ENCODE measurements at places on chromosomes 12 and 14. TPM values are rescaled to one million over a fixed set of nuclear protein-coding genes. Genes with fewer than 3 reads are reported as not detected.

NTN4 gene
- 188 TPM for total RNA-seq

PRICKLE1 gene
- 6.4 TPM for total RNA-seq

- H3K4me3 ChIP-seq = no peak overlapping the region
- no peaks in the 10 kb centered on the region for H3K4me1 ChIP-seq
- no peaks in the 10 kb centered on the region for H3K27me3 ChIP-seq
- no peaks in the 10 kb centered on the region for H3K36me3 ChIP-seq
- no peak for DNase-seq
Observed at GRCh38 chr12:94174576-94174975, 26.2 kb downstream of the PLXNC1 start.

- no peaks in the 10 kb centered on the region for H3K36me3 ChIP-seq
- no peak overlapping the region for H3K4me3 ChIP-seq
- H3K27ac ChIP-seq = no peak overlapping the region
- H3K27me3 ChIP-seq = no peaks in the 10 kb centered on the region
- DNase-seq = no peak
- H3K4me1 ChIP-seq = no peaks in the 10 kb centered on the region
Observed at GRCh38 chr14:59439256-59439965, 25.8 kb downstream of the GPR135 start.

DNA sequence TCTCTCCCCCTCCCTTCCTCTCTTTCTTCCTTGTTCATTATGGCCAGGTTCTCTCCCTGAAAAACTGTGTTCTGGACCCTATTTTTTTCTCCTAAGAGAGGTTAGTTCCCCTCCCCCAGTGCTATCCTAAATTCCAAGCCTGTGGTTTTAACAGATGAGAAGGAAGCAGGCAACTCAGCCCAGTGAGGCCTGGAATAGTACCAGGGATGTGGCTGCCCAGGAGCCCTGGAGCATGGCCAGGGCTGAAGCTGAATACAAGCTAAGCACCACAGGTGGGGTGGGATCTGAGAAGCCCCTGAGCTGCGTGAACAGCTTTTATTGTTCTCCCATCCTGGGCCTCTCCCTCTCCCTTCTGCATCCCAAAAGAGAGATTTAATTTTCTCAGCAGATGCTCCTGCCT, 1581.3 kb upstream of the TMEM132C start:
- DNase-seq = no peak
- no peaks in the 10 kb centered on the region for H3K27me3 ChIP-seq
- H3K36me3 ChIP-seq = no peaks in the 10 kb centered on the region
- H3K4me1 ChIP-seq = no peaks in the 10 kb centered on the region

DNA sequence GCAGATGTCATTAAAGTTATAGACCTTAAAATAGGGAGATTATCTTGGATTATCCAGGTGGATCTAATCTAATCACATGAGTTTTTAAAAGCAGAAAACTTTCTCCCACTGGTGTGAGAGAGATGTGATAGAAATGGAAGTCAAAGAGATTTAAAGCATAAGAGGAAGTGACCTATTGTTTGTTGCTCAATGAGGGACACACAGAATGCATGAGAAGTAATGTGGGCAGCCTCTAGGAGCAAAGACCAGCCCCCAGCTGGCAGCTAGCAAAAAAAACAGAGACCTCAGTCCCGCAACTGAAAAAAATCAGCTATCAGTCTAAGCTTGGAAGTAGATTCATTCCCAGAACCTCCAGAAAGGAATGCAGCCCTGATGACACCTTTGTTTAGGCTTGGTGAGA, 24.6 kb upstream of the ANP32D start:
- no peaks in the 10 kb centered on the region for H3K36me3 ChIP-seq
- no peak for DNase-seq
- no peak overlapping the region for H3K4me3 ChIP-seq

GRCh38 chr12:6606331-6607131, 648 bp downstream of the CHD4 start:
- H3K36me3 ChIP-seq = no peaks in the 10 kb centered on the region
- DNase-seq = peak; percentile 56
- H3K4me3 ChIP-seq = peak overlapping the region; percentile 97

DNA sequence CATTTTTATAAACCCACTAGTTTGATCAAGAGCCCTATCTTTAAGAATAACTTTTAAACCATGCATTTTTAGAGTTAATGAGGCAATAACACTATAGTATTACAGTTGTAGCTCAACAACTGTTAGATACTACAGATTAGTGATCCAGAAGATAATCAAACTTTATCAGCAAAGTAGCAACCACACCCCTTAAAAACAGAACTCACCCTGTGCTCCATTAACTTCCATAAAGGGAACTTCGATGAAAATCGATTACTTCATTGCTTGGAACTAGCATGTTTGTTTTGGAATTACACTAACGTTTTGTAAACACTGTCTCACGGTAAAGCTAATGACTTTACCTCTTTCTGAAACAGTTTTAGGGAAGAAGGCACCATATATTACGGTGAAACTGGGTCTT, 1.4 kb downstream of the SGPP1 start:
- DNase-seq = no peak
- no peaks in the 10 kb centered on the region for H3K36me3 ChIP-seq
- no peaks in the 10 kb centered on the region for H3K27me3 ChIP-seq
- H3K4me3 ChIP-seq = peak overlapping the region; percentile 89

DNA sequence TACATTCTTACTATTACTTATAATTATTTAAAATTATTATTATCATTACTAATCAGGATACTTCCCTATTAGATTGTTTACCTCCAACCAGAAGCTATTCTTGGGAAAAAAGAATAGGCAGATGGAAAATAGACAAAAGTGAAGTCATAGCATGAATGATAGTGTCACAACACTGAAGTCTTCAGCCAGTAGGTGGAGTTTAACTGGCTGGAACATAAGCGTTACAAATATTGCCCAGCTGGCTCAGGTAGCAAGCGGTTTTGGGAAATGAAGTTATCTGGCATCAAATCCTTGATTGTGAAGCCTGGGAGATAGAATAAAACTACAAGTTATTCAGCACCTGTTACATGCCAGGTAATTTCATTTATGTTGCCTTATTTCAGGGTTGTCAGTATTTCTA, 762.9 kb downstream of the C12orf50 start:
- no peaks in the 10 kb centered on the region for H3K27me3 ChIP-seq
- no peak overlapping the region for H3K4me3 ChIP-seq
- no peak for DNase-seq
- no peak overlapping the region for H3K27ac ChIP-seq
- no peaks in the 10 kb centered on the region for H3K4me1 ChIP-seq
- no peaks in the 10 kb centered on the region for H3K36me3 ChIP-seq

GRCh38 chr12:30909349-30910037, 17.1 kb upstream of the TSPAN11 start:
- no peak overlapping the region for H3K4me3 ChIP-seq
- peak overlapping the region; percentile 57 for H3K27ac ChIP-seq
- H3K36me3 ChIP-seq = no peaks in the 10 kb centered on the region

DNA sequence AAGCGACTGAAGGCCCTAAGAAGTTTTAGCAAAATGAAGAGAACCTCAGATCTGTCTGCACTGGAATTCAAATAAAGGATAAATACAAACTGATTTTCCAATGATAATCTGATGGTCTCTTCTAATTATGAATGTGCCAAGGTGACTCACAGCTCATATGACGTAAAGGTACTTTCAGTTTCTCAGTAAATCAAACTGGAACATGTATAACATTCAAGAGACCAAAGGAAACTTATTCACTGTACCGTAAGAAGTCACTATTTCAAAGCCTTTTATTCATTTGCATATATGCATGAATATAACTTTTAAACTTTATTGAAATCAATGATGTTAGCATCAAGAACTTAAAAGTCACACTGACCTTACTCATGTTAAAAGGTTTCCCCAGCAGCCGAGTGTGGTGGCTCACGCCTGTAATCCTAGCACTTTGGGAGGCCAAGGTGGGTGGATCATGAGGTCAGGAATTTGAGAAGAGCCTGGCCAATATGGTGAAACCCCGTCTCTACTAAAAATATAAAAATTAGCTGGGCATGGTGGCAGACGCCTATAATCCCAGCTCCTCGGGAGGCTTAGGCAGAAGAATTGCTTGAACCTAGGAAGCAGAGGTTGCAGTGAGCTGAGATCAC, 52.2 kb downstream of the ATXN2 start:
- no peaks in the 10 kb centered on the region for H3K27me3 ChIP-seq
- no peak overlapping the region for H3K27ac ChIP-seq
- H3K4me1 ChIP-seq = no peaks in the 10 kb centered on the region
- no peak for DNase-seq
- no peaks in the 10 kb centered on the region for H3K36me3 ChIP-seq
- H3K4me3 ChIP-seq = no peak overlapping the region

GRCh38 chr12:121331248-121331647, 21.0 kb downstream of the ANAPC5 start:
- no peak for DNase-seq
- H3K27ac ChIP-seq = no peak overlapping the region
- H3K36me3 ChIP-seq = peaks cover 11% of the 10 kb centered on the region
- no peaks in the 10 kb centered on the region for H3K27me3 ChIP-seq
- peaks cover 5% of the 10 kb centered on the region for H3K4me1 ChIP-seq

DNA sequence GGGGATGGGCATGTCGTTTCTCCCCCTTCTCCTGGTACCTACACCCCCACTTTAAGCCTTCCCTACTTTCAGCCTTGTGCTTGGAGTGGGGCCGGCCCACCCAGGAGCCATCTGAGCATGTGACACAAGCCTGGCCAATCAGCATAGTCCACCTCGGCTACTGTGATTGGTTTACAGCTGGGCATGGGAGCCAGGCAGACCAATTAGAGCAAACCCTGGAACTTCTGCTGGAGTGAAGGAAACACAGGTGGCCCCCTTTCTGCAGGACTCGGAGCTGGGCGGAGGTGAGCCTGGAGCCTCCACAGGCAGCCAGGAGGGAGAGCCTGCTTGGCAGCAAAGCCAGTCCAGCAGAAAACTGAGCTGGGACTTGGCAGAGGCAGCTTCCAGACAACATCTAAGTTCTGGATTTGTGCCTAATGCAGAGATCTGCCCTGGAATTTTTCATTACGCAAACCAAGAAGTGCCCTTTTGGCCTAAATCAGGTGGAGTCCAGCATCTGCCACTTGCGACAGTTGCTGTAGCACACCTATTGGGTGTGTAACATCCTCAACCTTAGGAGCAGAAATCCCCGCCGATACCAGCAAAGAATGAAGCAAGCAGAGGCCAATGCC, 59.5 kb downstream of the SCARB1 start:
- H3K36me3 ChIP-seq = no peaks in the 10 kb centered on the region
- H3K4me1 ChIP-seq = no peaks in the 10 kb centered on the region
- peak; percentile 82 for DNase-seq

DNA sequence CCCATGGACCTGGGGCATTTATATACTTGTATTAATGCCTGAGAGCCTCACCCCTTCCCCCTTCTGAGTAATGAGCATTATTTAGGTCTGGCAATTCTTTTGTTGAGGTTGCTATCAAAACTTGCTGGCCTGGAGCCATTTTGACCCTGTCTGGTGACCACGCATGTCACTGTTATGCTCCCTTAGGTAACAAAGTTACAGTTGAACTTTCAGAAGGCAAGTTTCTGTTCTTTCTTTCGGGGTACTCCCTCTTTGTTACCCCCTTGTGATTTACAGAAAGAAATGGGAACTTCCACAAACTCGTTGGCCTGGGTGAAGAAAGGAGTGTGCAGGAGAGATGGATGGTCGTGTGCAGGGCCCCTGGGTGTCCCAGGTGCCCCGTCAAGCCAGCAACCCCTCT, 305.4 kb downstream of the DPF3 start:
- no peaks in the 10 kb centered on the region for H3K27me3 ChIP-seq
- H3K36me3 ChIP-seq = no peaks in the 10 kb centered on the region
- no peaks in the 10 kb centered on the region for H3K4me1 ChIP-seq
- H3K4me3 ChIP-seq = no peak overlapping the region
- H3K27ac ChIP-seq = no peak overlapping the region
- no peak for DNase-seq

- DNase-seq = no peak
- H3K4me1 ChIP-seq = no peaks in the 10 kb centered on the region
- peak overlapping the region; percentile 90 for H3K27ac ChIP-seq
- H3K36me3 ChIP-seq = no peaks in the 10 kb centered on the region
Observed at GRCh38 chr12:101878243-101878821, 952 bp downstream of the DRAM1 start.

- DNase-seq = no peak
- H3K36me3 ChIP-seq = no peaks in the 10 kb centered on the region
- H3K4me1 ChIP-seq = no peaks in the 10 kb centered on the region
- H3K27ac ChIP-seq = no peak overlapping the region
- no peak overlapping the region for H3K4me3 ChIP-seq
- no peaks in the 10 kb centered on the region for H3K27me3 ChIP-seq
Observed at GRCh38 chr12:111267144-111267543, 101.8 kb downstream of the PHETA1 start.
